AG09309 (cell line): ENCODE measurements at places on chromosomes 7 and 10.
A peak's percentile ranks its signal among the peaks of the same experiment; 100 is the strongest.

GRCh38 chr7:20310963-20311742, 19.5 kb upstream of the ITGB8 start:
- no peak for DNase-seq

GRCh38 chr7:7438851-7439250, 96.8 kb downstream of the COL28A1 start:
- peak; percentile 95 for DNase-seq

- no peak for DNase-seq
These were observed 22.9 kb upstream of the TCF7L2 start for GRCh38 chr10:112926906-112927688.

- DNase-seq, result no peak
These were observed 29.5 kb upstream of the COBL start for GRCh38 chr7:51346126-51346525.

DNA sequence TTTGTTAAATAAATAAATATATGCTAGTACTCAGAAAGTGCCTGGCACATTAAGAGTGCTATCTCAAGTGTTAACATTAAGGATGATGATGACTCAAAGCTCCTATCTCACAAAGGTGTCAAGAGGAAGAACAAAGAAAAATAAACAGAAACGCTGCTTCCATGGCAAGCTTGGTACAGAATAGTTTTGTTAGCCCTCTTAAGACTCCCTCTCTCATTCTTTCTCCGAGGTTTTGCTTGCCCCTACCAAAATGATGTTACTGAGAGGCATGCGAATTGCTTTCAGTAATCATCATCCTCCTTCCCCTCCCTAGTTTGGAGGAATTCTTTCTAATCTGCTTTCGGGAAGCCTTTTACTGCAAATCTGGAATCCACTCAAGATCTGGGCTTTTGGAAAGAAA, 96.7 kb downstream of the SORCS1 start:
- no peak for DNase-seq

GRCh38 chr7:130486114-130486953, 5.6 kb upstream of the MEST start:
- DNase-seq, result no peak

GRCh38 chr10:26831936-26832335, 28.8 kb downstream of the ABI1 start:
- DNase-seq, result no peak

DNA sequence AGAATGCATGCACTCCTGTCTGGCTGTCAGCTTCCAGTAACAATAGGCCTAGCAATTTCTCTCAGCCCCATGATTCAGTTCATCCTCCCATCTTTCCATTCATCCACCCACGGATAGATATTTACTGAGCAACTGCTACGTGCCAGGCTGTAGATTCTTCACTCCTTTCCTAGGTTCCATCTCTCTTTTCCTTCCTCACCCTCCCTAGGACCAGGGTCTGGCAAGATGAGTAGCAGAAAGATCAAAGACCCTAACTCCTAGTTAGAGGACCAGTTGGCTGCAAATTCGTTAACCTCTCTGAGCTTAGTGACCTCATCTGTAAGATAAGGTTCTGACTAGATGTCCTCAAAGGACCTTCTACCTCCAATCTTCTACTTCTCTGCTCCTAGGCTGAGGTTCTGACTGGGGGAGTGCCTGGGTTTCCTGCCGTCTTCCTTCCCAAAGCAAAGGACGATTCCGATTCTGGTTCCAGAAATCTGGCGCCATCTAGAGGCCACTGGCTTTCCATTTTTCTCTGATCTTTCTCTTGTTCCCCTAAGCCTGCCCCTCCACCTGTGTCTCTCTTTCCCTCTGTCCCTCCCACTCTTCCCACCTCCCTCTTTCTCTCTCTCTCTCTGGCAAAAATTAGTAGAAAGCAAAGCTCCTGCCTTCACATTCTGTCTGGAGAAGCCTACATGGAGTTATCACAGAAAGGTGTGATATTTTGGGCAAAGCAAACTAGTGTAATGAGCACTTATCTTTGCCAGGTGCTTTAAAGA, 26.2 kb downstream of the TBATA start:
- peak; percentile 38 for DNase-seq

GRCh38 chr7:55006499-55006898, 12.3 kb upstream of the EGFR start:
- no peak for DNase-seq

DNA sequence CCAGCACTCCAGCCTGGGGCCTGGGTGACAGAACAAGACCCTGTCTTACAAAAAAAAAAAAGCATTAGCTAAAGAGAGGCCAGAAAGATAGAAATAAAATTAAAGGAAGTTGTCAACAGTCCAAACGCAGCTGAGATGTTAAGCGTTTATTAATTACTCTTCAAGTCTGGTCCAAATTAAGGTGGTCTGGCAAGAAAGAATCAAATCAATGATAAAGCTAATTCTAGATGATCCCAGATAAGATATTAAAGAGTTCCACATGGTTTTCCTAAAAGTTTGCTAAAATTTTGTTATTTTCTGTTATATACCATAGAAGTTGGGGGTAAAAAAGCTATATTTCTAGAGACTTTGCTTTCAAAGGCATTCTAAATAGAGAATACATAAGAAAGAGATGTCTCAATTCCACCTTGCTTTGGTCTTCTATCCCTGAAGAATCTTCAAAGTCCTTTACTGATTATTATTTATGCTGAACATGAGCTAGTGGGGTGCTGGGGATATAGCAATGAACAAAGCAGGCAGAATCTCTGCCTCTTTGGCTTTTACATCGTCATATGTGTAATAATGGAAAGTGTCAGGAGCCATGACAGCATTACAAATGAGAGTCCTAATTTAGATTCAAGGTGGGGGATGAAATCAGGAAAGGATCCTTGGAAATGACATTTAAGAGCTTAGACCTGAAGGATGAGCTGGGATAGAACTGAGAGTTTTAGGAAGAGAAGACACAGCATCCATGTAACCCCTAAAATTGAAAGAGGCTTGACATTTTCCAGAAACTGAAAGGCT, 23.4 kb downstream of the FRA10AC1 start:
- DNase-seq, result no peak

DNA sequence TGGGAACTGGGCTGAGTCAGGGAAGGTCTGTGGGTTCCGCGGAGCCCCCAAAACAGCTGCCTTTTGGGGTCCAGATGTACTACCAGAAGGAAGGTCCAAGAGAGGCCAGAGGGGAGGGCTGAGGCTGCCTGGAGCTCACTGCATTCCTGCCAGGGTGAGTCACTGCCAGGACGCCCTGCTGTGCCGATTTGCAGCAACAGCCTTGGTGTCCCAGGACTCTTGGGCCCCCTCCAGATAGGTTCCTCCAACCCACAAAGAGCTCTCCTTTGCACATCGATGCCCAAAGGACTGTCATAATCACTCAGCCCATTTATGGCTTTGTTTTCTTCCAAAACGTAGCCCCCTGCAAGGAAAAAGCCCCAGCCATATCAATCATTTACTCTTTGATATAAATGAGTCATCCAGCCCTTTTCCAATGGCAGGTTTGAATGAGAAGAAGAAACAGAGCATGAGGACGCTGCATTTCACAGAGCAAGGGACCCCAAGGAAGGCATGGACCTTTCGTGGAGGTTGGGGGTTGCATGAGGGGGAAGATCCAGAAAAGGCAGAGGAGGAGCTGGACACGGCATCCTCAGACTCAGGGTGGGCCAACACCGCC, 32.2 kb upstream of the COL13A1 start:
- DNase-seq, result peak; percentile 43

DNA sequence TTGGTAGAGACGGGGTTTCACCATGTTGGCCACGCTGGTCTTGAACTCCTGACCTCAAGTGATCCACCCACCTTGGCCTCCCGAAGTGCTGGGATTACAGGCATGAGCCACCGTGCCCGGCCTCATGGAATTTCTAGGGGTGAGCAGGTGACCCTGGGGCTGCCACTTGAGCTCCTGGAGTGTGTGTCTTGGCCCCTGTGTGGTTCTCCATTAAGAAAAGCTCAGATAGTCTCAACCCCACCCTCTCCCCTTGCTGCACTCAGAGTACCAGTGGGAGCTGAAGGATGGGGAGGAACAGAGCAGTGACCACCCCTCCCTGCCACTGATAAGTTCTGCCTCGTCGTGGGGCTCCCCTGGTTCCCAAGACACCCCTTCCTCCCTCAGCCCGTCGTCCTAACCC, 45.3 kb downstream of the RCC1L start:
- DNase-seq, result no peak

DNA sequence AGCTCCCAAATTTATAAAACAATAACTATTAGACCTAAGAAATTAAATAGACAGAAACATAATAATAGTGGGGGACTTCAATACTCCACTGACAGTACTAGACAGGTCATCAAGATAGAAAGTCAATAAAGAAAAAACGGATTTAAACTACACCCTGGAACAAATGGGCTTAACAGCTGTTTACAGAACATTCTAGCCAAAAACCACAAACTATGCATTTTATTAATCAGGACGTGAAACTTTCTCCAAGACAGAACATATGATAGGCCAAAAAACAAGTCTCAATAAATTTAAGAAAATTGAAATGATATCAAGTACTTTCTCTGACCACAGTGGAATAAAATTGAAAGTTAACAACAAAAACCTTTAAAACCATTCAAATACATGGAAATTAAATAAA, 46.4 kb downstream of the ZNF680 start:
- DNase-seq, result no peak

DNA sequence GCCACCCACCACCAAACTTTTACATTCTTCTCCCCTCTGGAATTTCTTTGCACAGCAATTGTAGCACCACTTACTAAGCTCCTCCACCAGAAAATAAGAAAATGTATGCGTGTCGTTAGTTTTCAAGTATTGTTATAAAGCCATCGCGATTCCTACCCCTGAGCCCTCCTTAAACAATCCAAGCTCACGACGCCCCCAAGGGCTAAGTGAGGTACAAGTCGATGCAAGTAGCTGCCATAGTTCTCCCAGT, 1.3 kb downstream of the FRAT2 start:
- no peak for DNase-seq

GRCh38 chr10:73376679-73377078, 18.0 kb upstream of the CFAP70 start:
- DNase-seq, result no peak

GRCh38 chr10:16436367-16436757, 448 bp upstream of the PTER start:
- no peak for DNase-seq

- no peak for DNase-seq
These were observed 44.5 kb downstream of the TBATA start for GRCh38 chr10:70740406-70741288.

DNA sequence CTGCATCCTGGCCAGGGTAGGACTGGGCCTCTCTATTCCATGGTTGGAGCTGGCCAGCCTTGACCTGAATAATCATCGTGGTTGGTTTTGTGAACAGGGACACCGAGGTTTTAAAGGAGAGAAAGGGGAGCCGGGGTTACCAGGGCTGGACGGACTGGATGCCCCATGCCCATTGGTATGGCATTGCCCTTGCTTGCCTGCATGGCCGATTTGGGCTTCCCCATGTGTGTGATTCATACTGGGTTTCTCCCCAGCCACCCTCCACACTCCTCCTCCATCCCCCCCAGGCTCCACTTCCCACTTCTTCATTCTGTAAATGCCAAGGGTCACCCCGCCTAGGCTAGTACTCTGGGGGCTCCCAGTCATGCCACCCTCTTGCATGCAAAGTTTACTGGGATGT, 98.8 kb upstream of the MACROH2A2 start:
- no peak for DNase-seq

DNA sequence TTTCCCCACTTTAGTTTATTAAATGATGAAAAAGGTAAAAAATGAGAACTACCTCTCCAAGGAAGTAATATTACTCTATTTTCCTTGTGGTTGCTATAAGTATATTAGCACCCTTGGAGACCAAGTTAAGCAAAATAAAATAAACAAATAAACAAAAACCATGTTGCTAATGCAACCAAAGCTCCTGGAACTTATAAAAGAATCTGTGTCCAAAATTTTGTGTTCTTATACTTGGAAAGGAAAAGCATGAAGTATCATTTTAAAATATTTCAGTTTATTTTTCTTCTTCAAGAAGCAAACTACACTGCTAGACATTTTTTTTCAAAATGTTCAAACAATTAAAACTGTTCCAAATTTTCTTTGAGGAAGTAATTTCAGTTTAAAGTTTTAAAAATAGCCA, 441.9 kb upstream of the LRRTM3 start:
- no peak for DNase-seq

DNA sequence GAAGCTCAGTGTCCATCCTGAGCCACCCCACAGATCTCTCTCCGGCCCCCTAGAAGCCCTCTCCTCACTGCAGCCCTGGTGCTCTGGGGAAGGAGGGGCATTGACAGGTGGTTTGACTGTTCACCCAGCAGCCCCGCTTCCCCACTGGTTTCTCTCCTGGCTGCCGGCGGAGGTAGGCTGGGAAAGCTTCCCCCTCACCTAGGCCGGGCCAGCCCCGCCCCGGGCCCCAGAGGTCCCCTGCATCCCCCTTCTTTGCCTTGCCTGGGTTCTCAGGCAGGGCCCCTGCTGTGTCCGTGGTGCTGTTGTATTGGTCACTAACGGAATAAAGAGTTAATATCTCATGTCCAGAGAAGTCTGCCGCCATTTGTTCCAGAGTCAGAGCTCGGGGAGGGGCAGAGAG, 21.2 kb downstream of the CLEC2L start:
- no peak for DNase-seq

- no peak for DNase-seq
These were observed 4.2 kb downstream of the NUB1 start for GRCh38 chr7:151345576-151346469.

DNA sequence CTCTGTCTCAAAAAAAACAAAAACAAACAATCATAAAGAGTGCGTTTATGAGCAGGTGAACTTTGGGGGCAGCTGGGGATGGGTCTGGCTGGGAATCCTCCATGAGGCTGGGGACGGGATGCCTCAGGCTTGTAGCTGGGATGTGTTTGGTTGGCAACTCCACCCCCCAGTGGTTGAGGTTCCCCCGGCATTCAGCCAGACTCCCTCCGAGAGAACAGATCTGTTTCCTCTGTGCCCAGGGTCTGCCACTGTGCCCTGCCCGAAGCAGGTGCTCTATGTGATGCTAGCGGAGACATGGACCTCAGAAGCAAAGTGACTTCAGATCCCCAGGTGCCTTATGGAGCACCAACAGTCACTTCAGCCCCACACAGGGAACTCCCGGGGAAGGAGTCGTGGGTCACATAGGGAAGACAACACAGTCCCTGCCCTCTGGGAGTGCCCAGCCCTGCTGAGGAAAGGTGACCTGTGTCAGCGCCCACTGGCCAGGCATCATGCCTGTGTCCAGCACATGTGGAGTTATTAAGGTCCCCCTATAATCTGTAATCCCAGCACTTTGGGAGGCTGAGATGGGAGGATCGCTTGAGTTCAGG, 29.3 kb upstream of the GTF2IRD1 start:
- DNase-seq, result no peak
